ENCODE measurements at places on chromosomes 3 and 15.

DNA sequence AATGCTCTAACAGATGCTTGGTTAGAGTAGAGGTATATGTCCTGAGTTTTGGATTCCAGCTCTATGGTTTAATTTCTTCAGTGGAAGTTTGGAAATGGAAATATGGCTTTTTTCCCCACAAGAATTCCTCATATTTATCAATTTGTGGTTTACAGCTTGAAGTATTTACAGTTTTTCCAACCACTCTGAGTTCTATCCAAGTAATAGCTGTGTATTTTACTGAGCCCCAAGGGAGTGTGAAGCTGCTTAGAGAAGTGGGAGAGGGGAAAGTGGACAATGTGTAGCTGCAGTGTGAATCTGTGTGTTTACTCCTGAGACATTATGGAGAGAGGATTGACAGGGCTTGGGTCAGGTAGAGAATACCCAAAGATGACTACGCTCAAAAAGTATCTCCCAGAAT is 54.5 kb downstream of the NEK11 start:
- no peak for DNase-seq

DNA sequence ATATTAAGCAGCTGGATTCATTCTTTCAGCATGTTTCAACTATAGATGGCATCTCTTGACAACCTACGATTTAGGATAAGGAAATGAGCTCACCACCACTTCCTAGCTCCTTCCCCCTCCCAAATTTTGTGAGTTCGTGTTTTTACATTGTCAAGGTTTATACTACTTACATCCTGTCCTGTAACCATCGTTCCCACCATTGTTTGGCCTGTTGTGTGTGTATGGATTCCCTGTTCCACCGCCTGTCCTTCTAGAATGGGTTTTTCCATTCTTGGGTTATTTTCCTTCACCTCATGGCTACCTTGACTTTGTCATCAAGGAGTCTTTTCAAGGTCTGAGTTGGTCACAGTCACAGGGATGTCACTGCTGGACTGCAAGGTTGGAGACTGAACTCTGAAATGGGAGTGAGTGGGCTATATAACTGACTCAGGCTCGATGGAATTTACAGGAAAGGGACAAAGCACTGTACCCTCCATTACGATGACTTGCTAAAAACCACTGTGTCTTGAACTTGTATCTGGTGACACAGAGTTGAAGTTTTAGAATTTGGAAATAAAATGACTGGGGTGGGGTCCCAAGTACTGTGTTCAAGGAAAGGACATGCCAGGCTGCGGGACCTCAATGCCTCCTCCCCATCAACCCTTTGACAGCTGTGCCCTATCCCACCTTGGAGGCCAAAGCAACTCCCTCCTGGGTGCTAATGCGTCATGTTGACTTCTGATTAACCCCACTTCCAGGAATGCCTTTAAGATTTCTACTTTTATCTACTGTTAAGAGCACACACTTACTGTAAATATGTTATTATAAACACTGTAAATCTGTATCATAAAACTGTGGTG is 66.8 kb upstream of the BLM start:
- DNase-seq = no peak

DNA sequence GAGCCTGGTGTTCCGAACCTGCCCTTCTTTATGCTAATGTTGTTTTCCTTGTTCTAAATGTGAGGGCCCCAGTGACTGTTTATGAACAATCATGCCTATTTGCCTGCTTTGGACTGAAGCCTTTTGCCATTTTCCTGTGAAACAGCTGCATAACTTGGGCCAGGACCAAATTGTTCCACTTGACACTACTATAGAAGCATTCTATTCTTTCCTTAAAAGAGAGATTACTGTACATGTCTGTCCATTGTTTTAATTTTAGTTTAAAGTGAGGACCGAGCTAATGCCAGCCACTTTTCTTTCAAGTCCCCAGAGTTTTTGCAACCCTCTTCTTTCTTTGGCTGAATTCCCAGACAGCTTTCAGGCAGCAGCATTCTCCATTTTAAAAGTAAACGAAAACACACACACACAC is 980.3 kb downstream of the CADM2 start:
- DNase-seq = no peak

DNA sequence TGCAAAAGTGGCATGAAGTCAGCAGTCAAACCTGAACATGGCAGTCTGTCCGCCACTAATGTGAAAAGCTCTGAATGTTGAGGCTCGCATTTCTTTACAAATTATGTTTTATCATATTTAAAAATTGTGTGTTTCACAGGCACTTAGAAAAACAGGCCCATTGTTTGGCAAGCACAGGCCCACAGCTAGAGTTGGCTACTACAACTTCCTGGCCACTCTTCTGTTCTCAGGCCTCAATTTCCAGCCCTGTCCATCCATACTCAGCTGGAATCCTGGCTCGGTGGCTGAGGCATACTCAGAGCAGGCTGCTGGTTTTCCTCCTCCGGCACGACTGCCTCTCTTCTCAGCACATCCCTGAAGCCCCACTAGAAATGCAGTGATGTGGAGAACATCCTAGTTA is 44.3 kb downstream of the C2CD4B start:
- DNase-seq = no peak

DNA sequence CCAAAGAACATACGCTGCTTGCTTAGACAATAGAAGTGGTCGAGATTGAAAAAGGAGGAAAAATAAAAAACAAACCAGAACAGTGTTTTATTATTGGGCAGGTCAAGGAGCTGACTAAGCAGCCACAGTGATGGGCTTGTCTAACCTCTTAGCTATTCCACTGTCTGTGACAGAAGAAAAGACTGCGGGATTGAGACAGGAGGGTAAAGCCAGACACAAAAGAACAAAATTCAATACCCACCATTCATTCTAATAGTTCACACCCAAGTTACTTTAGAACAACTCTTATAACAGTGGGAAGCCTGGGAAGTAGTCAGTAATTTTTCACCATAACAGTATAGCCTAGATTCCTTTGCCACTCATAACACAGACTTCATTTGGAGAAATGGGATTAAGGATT is 435.4 kb downstream of the MFSD1 start:
- DNase-seq = no peak

DNA sequence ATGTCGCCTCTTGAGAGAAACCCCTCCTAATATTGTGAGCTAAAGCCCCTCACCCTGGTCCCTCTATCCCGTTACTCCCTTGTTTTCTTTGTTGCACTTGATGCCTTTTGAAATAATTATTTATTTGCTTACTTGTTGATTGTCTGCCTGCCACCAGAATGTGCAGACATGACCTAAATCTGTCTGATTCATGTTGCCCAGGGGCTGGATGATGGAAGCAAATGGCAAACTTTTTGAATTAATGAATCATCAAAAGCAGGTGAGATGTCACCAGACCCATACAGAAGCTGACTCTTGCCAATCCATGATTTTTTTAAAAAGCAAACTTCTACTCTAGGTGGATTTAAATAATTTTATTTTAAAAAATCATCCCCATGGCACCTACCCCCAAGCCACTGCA is 49.3 kb downstream of the GRIP2 start:
- DNase-seq = no peak

GRCh38 chr3:47473391-47473790 is 2.4 kb downstream of the SCAP start:
- DNase-seq = no peak

DNA sequence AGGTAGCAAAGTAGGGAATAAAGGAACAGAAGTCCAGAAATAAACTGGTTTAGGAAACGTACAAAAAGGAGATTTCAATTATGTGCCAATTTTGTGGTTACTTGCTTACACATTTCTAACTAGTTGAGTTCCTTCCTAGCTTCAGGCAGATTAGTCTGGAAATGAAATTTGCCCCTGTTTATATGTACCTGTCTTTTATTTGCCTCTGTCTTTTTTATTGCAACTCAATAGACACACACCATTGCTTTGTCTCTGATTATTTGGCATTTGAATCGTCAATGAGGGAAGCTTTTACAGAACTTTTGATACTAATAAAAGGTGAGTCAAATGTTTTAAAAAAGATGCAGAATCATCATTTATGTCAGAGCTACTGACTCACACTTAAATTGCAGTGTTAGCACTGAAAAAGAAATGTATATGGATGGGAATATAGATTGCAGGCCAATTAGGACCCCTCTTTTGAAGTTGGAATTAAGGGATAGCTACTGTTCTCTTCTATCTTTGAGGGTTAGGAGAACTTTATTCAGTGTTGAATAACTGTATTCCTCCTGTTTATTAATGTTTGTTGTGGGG is 60.5 kb downstream of the TRAK1 start:
- no peak for DNase-seq

DNA sequence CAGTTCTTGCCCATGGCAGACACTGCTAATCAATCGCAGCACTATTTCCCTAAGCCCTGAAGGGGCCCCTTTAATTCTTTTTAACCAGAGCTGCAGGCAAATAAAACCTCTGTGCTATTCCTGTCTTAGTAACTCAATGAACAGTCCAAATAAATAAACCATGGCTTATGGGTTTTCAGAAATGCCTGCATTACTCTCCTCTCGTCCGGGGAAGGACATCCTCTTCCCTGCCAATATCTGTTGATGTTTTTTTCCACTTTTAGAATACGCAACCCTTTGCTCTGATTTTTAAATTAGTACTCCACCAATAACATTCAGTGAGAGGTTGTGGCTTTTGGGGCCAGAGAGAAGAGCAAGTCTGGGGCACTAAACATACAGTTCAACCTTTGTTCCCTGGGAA is 35.2 kb upstream of the PRICKLE2 start:
- no peak for DNase-seq

- DNase-seq = no peak
These were observed 38.4 kb upstream of the SLC25A36 start for GRCh38 chr3:140903196-140903595.

- DNase-seq = no peak
These were observed 240.9 kb downstream of the CPNE4 start for GRCh38 chr3:131793870-131794269.

- no peak for DNase-seq
These were observed 64.4 kb upstream of the ETV5 start for GRCh38 chr3:186173224-186173815.

GRCh38 chr15:48250640-48251076 is 44.6 kb downstream of the SLC12A1 start:
- DNase-seq = no peak

GRCh38 chr15:101477851-101478362 is 11.6 kb downstream of the PCSK6 start:
- no peak for DNase-seq
